ENCODE measurements at places on chromosomes 2 and 18. TPM values are rescaled to one million over a fixed set of nuclear protein-coding genes. Genes with fewer than 3 reads are reported as not detected.

CTAGE1 gene
- not detected for total RNA-seq

IL36A gene
- total RNA-seq, result 0.59 TPM

SNORC gene
- 3.2 TPM for total RNA-seq

PROKR1 gene
- not detected for total RNA-seq

DSG4 gene
- not detected for total RNA-seq

POTEC gene
- not detected for total RNA-seq

SEH1L gene
- 29.9 TPM for total RNA-seq

DSC3 gene
- total RNA-seq, result not detected

KIAA2012 gene
- total RNA-seq, result not detected

LYG1 gene
- 3.2 TPM for total RNA-seq

DYTN gene
- total RNA-seq, result not detected

DNA sequence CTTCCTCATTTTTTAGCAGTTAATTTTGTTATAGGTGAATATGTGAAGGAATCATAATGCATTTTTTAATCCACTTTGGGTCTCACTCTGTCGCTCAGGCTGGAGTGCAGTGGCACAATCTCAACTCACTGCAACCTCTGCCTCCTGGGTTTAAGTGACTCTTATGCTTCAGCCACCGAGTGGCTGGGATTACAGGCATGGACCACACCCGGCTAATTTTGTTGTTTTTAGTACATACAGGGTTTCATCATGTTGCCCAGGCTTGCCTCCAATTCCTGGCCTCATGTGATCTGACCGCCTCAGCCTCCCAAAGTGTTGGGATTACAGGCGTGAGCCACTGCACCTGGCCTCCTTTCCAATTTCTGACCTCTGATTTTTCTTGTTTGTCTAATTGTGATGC lies 17.7 kb downstream of the SCYGR5 start:
- no peak for DNase-seq

GRCh38 chr2:143764261-143764660 lies 635.0 kb downstream of the ARHGAP15 start:
- DNase-seq, result no peak

- no peak for DNase-seq
Measured at GRCh38 chr2:224034017-224034416, 5.1 kb downstream of the SERPINE2 start.

DNA sequence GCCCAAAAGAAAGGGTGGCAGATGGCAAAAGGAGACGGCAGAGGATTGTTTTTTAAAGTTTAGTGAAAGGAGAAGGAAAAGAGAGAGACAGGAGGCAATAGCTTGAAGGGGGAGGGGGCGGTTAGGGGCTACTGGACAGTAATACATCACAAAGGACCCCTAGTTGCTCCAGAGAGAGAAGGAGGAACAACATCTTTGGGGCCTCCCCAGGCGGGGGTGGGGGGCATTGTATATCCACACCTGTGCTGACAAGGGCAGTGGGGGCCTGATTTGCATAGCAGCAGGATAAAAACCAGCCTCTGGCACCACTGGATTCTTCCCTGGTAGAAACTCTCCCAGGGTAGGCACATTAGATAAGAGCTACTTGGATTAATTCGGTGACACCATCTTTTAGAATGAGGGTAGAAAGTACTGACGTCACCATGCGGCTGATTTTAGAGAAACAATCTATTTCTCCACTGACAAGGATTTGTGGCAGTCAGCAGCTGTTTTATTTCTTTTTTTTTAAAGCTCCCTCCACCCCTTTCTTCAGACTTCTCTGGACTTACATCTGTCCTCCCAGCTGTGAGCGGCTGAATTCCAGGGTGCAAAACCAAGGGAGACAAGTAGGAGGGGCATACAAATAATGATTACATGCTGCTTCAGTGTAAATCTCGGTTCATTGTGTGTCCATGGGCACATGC lies 199.8 kb upstream of the NRP2 start:
- DNase-seq, result no peak

- DNase-seq, result peak; percentile 78
Measured at GRCh38 chr2:42652086-42652485, 83.7 kb downstream of the MTA3 start.

DNA sequence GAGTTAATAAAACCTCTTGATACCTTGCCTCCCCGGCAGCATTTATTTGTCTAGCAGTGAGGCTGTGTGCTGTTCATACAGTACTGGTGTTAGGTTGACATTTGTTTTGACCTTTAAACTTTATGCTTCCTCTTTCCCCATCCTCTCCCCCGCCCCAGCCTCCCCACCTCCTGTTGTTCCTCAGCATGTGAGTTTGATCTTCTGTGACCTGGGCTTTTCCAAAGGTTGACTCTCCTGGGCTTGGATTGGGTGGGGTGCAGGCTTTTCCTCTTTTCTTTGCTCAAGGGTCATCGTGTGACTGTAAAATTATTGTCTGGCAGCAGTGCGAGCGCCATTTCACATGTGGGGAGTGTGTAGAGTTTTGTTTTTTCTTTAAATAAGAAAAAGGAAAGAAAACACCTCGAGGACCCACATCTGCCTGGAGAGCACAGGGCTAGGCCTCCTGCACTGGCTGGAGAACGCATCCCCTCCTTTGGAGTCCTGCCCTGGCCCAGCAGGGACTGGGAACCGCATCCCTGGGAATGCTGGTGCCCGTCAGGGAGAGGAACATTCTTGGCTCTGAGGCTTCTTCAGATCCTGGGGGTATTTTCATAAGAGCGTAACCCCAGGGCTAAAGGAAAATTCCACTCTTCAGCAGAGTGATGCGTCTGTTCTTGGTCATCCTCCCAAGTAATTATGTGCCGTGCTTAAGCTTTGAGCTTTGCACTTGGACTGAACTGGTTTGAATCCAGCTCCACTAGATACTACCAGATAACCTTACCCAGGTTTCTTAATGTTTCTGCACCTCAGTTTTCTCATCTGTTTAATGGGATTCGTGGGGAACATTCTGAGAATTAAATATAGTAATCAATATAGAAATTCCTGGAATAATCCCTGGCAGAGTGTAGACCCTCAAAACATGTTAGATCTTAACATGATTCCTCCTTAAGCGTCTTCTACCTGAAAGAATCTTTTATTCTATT lies 91.5 kb downstream of the SETBP1 start:
- no peak for DNase-seq

DNA sequence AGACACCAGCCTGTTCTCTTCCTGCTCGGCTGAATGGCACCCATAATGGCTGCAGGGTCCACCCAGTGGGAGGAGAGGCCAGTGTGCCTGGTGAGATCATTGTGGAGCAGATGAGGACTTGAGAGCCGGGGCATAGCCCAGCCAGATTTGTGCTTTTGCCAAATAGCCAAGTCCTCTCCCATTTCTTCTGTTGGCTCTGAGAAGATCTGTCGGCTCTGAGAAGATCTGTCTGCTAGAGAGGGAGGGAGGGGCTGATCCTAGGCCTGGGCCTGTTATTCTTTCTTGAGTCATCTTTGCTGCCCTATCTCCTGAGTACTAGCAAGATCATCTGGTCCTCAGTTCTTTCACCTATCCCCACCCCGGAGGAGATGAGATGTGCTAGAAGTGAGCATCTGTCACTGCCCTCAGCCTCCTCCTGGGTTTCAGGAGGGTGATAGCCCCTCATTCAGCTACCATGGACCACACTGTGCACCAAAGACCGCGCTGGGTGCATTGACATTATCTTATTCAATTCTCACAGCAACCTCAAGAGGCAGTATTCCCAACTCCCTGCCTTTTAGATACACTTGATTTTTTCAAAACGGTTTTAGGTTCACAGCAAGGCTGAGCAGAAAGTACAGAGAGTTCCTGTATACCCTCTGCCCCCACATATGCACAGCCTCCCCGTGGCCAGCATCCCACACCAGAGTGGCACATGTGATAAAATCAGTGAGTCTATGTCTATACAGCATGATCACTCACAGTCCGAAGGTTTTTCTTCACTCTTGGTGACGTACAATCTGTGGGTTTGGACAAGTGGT lies 98.6 kb downstream of the CAPN13 start:
- no peak for DNase-seq

DNA sequence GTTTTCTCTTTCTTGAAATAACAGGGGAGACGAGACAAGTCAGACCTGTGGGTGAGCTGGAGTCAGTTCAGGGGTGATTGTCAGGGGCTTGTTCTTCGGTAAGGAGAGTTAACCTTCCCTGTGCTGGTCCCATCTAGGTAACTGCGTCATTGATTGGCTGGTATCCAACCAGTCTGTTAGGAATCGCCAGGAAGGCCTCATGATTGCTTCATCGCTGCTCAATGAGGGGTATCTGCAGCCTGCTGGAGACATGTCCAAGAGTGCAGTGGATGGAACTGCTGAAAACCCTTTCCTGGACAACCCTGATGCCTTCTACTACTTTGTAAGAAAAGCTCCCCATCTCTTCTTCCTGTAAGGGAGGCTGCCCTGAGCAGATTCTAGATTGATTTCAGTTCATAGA lies 21.3 kb downstream of the PLEK start:
- no peak for DNase-seq

- DNase-seq, result no peak
Measured at GRCh38 chr2:169046440-169047151, 15.5 kb upstream of the ABCB11 start.

- peak; percentile 25 for DNase-seq
Measured at GRCh38 chr18:76405681-76406356, 89.2 kb downstream of the ZNF516 start.

DNA sequence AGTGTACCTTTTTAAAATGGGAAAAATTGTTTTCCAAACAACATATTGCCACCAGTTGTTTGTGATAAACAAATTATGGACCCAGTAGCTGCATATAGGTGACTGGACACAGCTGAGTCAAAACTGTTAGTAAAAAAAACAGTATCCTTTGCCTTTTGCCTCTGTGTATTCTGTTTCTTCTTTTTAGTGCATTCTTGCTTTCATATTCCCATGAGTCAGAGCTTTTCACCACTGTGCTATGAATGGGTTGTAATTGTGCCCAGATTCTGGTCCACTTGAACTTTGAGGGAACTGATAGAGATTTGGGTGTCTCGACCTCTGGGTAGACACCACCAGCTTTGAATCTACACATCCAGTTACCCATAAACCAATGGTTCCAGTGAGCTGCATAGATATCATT lies 1441.9 kb upstream of the ZEB2 start:
- DNase-seq, result no peak

- no peak for DNase-seq
Measured at GRCh38 chr2:56889738-56890137, 705.9 kb downstream of the CCDC85A start.

DNA sequence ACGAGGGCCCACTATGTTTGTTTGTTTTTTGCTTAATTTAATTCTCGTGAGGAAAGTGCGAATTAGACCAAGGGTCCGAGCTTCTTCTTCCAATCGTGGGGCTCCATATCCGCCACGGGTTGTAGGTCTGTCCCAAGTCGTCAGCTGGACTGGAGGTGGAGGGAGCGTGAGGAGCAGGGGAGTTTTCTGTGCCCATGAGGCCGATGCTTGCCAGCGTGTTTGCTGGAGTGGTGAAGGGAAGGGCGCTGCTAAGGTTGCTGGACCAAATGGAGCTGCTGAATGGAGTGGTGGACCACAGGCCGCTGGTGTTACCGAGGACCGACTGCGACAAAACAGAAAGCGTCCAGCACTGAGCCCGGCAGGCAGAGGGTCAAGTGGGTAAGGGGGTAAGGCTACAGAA lies 43.7 kb downstream of the ZAP70 start:
- no peak for DNase-seq

DNA sequence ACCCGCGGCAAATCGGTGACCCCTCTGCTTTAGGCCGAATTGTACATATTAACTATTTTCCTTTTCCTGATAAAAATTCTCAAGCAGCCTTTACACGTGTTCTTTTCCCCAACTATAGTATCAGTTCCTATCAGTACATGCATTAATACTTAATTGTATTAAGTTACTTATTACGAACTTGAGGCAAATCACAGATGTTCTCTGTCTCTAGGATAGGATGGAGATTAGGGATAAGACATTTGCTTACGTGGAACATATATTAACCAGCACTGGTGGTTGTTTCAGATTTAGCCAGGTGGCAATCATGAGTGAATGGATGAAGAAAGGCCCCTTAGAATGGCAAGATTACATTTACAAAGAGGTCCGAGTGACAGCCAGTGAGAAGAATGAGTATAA lies 675 bp downstream of the GEMIN6 start:
- DNase-seq, result no peak

DNA sequence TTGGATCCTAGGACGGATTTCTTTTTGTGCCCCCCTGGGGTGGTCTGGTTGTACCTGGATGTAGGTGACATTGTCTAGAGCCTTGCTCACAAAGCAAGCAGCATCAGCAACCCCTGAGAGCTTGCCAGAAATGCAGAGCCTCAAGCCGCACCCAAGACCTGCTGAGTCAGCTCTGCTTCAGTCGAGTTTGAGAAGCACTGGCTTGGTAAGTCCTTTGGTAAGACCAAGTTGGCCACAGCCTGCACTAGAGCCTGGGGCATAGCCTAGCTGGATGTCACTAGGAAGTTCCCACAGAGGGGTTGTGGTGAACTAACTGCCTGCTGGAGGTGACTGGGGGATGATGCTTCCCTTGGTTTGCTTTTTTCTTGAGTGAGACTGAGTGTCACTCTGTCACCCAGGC lies 6.2 kb downstream of the ABCG5 start:
- DNase-seq, result no peak

GRCh38 chr18:5073026-5073944 lies 123.8 kb downstream of the AKAIN1 start:
- DNase-seq, result no peak

DNA sequence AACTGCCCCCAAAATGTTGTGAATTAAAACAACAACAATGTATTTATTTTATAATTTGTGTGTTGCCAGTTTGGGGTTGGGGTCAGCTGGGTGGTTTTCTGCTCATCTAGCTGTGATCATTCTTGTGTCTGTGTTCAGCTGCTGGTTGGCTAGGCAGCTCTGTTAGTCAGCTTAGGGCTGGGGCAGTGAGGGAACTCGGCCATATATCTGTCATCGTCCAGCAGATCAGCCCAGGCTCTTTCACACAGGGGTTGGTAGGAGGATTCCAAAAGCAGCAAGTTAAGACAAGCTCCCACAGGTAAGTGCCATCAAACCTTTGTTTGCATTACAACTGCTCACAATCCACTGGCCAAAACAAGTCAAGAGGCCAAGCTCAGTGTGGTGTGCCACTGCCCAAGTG lies 121.5 kb downstream of the LPIN1 start:
- DNase-seq, result no peak

DNA sequence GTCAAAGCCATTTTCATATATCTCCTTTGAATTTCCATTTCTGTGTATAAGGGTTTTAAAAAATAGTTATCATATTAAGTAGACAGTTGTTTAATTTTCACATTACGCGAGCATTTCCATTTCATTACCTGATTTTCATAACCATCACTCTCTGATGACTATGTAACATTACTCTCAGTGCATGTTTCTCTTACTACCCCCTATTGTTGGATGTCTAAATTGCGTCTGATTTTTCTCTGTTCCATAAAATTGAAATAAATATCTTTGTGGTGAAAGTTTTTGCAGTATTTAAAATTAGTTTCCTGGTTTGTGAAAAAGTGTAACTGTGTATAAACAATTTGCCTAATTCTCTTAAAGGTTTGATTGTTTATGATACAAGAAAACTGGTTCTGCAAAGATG lies 123.8 kb downstream of the MYO1B start:
- no peak for DNase-seq

GRCh38 chr2:129934044-129934822 lies 45.2 kb upstream of the RAB6C start:
- no peak for DNase-seq

DNA sequence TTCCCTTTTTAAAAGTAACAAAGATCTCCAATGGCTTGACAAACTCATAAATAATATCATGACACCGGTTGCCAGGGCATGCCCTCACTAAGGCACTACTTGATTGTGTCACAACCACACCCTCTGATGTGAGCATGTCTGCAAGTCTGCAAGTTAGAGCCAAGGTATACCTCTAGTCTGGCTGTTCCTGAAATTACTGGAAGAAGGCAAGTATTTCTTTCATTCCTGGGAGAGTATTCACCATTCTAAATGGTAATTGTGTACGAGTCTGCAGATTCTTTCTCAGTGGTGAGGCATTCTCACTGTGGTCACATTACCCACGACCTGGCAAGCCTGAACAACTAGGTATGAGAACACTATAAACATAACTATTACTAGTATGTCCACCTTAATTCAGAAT lies 25.7 kb upstream of the RNU4ATAC start:
- no peak for DNase-seq
